ENCODE measurements at places on chromosomes 16 and 17. TPM values are rescaled to one million over a fixed set of nuclear protein-coding genes. Genes with fewer than 3 reads are reported as not detected.

CSH1 gene
- total RNA-seq, result not detected

ZSCAN10 gene
- total RNA-seq, result 1.4 TPM

KARS1 gene
- total RNA-seq, result 219 TPM

GRCh38 chr16:2392025-2392424 lies 37.2 kb upstream of the CCNF start:
- H3K4me3 ChIP-seq, result no peak overlapping the region
- H3K36me3 ChIP-seq, result peaks cover 9% of the 10 kb centered on the region
- DNase-seq, result no peak
- H3K4me1 ChIP-seq, result peaks cover 7% of the 10 kb centered on the region
- no peaks in the 10 kb centered on the region for H3K27me3 ChIP-seq

GRCh38 chr16:9148374-9149015 lies 57.1 kb downstream of the HAPSTR1 start:
- peaks cover 6% of the 10 kb centered on the region for H3K36me3 ChIP-seq
- H3K27me3 ChIP-seq, result no peaks in the 10 kb centered on the region
- no peak overlapping the region for H3K27ac ChIP-seq
- H3K4me3 ChIP-seq, result no peak overlapping the region
- H3K4me1 ChIP-seq, result no peaks in the 10 kb centered on the region
- DNase-seq, result no peak

GRCh38 chr17:67617304-67617899 lies 100.3 kb upstream of the NOL11 start:
- no peaks in the 10 kb centered on the region for H3K27me3 ChIP-seq
- no peak for DNase-seq
- H3K36me3 ChIP-seq, result no peaks in the 10 kb centered on the region
- no peak overlapping the region for H3K4me3 ChIP-seq
- H3K27ac ChIP-seq, result no peak overlapping the region

GRCh38 chr16:17302214-17302613 lies 168.5 kb downstream of the XYLT1 start:
- no peaks in the 10 kb centered on the region for H3K36me3 ChIP-seq
- H3K4me3 ChIP-seq, result no peak overlapping the region
- H3K27ac ChIP-seq, result no peak overlapping the region

- no peak overlapping the region for H3K27ac ChIP-seq
- DNase-seq, result no peak
- peaks cover 52% of the 10 kb centered on the region for H3K36me3 ChIP-seq
- no peaks in the 10 kb centered on the region for H3K4me1 ChIP-seq
- H3K27me3 ChIP-seq, result no peaks in the 10 kb centered on the region
Measured at GRCh38 chr17:75138519-75138918, 7.0 kb upstream of the NT5C start.

DNA sequence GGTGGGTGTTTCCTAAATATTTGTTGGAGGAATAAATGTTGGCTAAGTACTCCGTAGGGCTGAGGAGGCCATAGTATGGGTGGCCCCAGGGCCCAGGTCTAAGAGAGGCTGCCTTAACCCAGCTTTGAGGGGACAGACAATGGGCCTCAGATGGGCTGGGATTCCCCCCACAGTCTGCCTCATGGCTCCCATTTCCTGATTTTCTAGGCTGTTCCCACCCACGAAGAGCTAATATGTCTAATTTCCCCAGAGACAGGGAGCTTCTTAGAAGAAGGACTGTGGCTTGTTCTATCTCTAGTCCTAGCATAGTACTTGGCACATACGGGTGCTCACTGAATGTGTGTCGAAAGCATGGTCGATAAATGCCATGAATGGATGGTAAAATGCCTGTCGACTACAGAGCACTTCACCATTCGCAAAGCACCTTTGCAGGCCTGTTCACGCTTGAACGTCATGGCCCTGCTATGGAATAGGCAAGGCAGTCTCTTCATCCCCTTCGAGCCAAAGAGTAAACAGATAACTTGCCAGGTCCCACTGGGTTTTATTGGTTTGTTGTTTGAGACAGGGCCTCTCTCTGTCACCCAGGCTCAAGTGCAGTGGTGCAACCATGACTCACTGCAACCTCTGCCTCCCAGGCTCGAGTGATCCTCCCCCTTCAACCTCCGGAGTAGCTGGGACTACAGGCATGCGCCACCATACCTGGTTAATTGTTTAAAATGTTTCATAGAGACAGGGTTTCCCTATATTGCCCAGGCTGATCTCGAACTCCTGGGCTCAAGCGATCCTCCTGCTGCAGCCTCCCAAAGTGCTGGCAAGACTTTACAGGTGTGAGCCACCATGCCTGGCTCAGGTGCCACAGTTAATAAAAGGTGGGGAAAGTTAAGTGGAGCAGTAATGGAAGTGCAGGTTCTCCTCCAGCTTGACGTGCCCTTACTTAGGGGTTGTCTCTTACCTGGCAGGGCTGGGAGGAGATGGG lies 9.7 kb downstream of the CHAD start:
- H3K4me3 ChIP-seq, result no peak overlapping the region
- peaks cover 8% of the 10 kb centered on the region for H3K4me1 ChIP-seq
- no peak overlapping the region for H3K27ac ChIP-seq
- peaks cover 10% of the 10 kb centered on the region for H3K36me3 ChIP-seq

- no peaks in the 10 kb centered on the region for H3K36me3 ChIP-seq
- peak; percentile 24 for DNase-seq
Measured at GRCh38 chr17:65254166-65254565, 117.0 kb downstream of the RGS9 start.

DNA sequence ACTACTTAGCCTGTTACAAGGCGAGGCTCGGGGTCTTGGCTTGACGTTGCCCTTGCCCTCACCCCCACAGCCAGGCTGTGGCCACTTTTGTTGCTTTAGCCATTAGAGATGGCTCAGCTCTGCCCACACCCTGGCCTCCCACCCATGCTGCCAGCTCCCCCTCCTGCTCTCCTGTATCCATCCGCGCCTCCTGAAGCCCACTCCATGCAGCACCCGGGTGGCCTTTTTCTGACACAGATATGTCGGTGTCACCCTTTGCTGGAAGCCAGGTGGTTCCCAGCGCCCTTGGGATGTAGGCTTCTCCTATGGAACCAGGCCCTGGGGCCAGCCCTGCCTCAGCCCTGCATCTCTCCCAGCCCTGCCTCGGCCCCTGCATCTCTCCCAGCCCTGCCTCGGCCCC lies 9.7 kb downstream of the TSC2 start:
- no peak for DNase-seq
- H3K36me3 ChIP-seq, result peaks cover 28% of the 10 kb centered on the region
- no peaks in the 10 kb centered on the region for H3K4me1 ChIP-seq
- H3K27me3 ChIP-seq, result no peaks in the 10 kb centered on the region
- no peak overlapping the region for H3K4me3 ChIP-seq
- H3K27ac ChIP-seq, result no peak overlapping the region

DNA sequence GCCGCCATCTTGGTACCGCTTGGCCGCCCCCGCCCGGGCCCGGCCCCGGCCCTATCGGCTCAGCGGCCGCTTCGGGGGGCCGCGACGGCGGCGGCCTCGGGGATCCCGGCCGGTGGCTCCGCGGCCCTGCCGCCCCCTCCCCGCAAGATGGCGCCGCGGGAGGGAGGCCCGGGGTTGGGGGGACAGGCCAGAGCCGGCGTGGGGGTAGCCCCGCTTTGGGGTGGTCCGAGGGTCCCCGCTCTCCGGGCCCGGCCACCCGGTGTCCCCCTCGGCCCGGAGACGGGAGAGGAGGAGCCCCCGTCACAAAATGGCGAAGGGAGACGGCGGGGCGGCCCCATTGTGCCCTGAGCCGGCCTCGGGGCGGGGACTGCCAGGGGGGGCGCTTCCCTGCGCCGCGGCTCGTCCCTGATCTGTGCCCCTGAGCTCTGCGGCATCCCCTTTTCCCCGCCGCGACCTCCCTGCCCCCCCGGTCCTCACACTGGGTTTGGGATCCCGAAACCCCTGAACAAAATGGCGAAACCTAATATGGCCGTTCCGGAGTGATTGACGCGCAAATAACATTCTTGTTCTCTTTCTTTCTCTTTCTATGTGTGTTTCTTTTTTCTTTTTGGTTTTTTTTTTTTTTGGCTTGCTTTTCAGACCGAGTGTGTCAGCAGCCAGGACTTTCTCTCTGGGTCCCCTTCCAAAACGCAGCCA lies 986 bp downstream of the HAPSTR1 start:
- peak overlapping the region; percentile 95 for H3K27ac ChIP-seq
- peak overlapping the region; percentile 87 for H3K4me3 ChIP-seq
- no peak for DNase-seq
- no peaks in the 10 kb centered on the region for H3K27me3 ChIP-seq
- peaks cover 31% of the 10 kb centered on the region for H3K4me1 ChIP-seq
- H3K36me3 ChIP-seq, result peaks cover 54% of the 10 kb centered on the region

- H3K36me3 ChIP-seq, result no peaks in the 10 kb centered on the region
- no peak overlapping the region for H3K4me3 ChIP-seq
- H3K27me3 ChIP-seq, result no peaks in the 10 kb centered on the region
- no peak overlapping the region for H3K27ac ChIP-seq
Measured at GRCh38 chr17:58564971-58565370, 50.5 kb upstream of the MTMR4 start.

DNA sequence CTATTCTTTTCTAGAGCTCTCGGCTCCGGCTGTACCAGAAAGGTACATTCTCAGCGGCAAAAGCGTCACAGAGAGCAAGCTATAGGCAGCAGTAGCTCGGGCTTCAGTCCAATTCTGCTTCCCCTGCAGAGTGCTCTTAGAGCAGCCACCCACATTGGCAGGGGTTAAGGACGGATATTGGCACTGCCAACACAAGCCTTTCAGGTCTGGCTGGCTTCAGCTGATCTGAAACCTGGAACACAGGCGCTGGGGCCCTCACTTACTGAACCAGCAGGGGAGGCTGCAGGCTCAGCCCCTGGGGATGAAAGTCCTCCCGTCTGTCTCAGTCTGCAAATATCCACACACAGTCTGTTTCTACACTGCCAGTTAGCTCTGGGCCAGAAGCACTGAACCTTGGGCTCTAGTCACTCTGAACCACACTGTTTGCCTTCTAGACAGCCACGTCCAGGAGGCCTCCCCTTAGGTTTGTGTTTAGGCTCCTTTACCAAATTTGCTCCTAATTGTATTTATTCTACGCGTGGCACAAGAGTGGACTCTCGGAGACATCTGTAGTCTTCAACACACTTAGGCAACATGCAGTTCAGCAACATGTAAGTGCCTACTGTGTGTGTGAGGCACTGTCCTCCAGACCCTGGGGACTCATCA lies 40.1 kb downstream of the HIC1 start:
- H3K4me3 ChIP-seq, result no peak overlapping the region
- peaks cover 6% of the 10 kb centered on the region for H3K4me1 ChIP-seq
- no peaks in the 10 kb centered on the region for H3K27me3 ChIP-seq
- peaks cover 12% of the 10 kb centered on the region for H3K36me3 ChIP-seq
- peak; percentile 15 for DNase-seq
- H3K27ac ChIP-seq, result no peak overlapping the region

DNA sequence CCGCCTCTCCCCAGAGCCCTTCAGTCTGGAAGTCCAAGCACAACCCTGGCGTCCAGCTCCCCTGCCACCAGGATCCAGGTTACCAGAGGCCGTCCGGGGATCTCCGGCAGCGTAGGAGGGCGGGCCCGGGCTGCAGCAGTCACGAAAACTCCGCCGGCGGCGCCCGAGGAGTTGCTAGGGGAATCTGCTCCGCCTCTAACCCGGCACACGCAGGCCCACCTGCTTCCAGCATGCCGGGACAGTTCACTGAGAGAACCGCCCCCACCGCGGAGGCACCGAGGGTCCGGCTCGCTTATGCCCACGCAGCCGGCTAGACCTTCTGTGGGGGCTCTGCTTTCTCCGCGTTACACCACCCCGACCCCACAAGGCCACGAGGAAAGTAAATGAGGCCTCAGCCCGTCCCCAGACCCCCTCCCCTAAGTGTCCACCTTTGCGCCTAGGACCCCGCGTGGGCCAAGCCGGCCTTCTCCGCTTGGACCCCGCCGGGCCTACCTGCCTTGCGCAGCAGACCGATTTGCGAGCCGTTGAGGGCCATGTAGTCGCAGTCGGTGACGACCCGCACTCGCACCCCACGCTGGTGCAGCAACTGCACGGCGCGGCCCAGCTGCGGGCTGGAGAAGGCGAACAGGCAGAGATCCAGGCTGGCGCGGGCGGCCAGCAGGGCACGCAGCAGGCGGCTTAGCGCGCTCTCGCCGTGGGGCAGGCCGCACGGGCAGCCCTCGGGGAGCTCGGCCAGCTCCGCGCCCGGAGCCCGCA lies 587 bp downstream of the PLD6 start:
- peak; percentile 65 for DNase-seq
- peak overlapping the region; percentile 61 for H3K27ac ChIP-seq
- H3K4me3 ChIP-seq, result peak overlapping the region; percentile 78
- no peaks in the 10 kb centered on the region for H3K27me3 ChIP-seq

DNA sequence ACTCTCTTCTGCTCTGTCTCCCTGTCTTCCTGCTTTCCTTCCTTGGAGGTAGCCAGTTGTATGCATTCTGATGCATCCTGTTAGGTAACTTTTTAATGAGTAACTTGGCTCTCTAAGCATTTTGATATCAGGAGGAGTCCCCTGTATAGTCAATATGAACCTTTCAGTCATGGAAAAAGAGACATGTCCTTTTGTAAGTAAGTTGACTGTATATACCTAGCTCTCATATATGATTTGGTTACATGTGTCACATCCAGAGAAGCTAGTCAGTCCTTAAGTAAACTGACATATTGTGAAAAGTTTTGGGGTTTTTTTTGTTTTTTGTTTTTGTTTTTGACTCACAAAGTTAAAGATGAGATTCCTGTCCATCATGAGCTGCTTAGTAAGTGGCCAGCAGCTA lies 18.8 kb downstream of the UTP18 start:
- no peak for DNase-seq
- no peak overlapping the region for H3K27ac ChIP-seq
- H3K4me1 ChIP-seq, result no peaks in the 10 kb centered on the region
- no peak overlapping the region for H3K4me3 ChIP-seq

DNA sequence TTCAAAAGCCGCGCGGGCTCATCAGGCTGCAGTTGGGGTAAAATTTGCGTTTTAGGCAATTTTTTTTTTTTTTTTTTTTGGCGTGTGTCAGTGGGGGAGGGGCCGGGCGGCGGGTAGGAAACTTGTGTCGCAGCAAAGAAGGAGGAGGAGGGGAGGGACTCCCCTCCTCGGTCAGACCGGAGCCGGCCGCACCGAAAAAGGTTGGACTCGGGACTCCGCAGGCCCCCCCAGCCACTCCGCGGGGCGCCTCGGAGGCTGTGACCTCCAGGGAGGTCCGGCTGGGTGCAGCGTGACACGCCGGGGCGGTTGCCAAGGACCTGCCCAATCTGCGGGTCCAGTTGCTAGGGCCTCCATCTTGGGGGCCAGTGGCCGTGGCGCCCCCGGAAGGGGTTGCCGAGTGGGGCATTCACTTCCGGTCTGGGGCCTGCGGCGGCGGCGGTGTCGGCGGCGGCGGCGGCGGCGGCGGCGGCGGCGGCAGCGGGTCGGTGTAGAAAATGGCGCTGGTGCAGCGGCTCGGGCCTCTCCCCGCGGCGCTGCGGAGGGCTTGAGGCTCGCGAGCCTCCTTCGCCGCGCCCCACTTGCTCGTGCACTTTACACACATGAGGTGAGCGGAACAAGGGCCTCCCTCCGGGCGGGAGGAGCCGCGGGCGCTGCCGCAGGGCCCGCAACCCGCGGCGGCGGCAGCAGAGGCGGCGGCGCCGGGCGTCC lies at the start of gene TNRC6A:
Gene TNRC6A (plus strand): TSS at position 409 of the 708 bp plus-strand sequence. CDS start 191 bp downstream, at position 600.
- H3K36me3 ChIP-seq, result peaks cover 25% of the 10 kb centered on the region
- peak within 1 kb of the TSS; percentile 93 for H3K27ac ChIP-seq
- no peaks in the 10 kb centered on the region for H3K27me3 ChIP-seq
- DNase-seq, result peak; percentile 83
- peaks cover 27% of the 10 kb centered on the region for H3K4me1 ChIP-seq

All from MCF 10A (cell line).